ENCODE measurements at places on chromosomes 11 and 22.

- no peak for DNase-seq
These were observed 243.9 kb downstream of the ST3GAL4 start for GRCh38 chr11:126599217-126599897.

DNA sequence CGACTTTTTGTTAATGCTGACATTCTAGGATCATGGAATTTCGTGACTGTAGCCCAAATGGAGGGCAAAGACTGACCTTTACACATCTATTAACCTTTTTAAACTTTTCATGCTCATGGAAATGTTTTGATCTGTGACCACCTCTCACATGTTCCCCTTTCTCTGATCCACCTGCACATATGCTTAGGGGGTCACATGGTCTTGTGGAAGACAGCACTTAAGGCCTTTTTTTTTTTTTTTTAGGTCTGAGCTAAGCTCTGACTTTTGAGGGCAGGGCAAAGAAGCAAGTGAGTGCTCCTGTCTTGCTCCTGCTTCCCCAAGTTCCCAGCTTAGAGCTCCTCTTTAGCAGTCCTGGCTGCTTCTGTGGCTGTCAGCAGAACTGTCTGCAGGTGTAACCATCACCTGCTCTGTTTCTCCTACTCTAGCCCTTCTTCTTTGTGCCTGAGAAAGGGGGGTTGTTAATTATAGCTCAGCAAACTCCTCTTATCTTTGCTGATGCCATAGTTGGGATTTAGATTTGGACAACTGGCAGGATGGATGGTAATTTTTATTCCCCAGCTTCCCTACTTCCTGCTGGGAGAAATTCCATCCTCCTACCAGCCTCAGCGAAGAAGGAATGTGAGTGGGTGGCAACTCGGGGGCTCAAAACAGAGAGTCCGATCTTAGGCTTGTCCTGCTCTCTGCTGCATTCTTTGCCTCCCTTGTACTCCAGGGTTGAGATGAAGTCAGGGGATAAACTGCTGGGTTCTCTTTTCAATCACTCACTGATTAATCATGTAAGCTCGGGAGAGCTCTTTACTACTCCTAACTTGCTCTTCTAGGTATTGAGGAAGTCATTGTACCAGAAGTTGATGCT is 64.4 kb downstream of the GRAMD1B start:
- no peak for DNase-seq

DNA sequence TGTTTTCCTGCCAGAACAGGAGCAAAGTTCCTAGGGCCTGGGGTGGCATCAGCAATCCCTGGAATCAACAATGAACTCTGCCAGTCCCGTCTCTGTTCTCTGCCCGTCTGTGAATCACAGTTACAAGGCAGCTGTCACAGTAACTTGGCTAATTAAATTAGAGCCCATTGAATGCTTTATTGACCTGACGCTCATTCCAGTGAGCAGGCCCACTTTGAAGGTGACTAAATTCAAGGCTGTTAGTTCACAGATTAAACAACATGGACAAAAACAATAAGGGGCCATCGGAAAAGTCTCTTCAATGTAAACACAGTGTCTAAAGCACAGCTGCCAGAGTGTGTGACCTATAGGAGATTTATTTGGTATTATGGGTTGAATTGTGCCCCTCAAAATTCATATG is 17.7 kb upstream of the TMPRSS5 start:
- no peak for DNase-seq

DNA sequence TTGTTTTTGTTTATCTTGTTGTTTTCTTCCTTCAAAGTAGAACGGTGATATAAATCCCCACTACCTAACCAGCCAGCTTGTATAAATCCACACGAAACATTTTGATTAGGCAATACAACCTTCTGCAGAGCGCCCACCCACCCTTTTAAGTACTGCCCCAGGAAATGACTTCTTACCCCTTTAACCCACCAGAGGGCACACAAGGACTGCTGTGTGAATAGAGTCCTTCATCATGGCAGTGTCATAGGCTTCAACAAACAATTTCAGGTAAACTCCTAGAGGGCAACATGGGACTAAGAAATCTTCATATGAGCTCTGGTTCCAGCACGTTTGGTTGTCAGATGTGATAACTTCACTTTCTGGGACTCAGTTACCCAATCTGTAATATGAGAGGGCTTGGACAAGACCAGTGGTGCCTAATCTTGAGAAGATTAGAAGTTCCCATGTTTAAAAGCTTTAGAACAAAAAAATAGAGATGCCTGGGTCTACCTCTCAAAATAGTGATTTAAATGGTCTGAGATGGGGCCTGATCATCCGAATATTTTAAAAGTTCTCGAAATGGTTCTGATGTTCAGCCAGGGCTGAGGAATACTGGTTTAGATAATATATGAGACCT is 56.1 kb downstream of the PIWIL4 start:
- DNase-seq, result peak; percentile 22
